ENCODE measurements at places on chromosomes 11 and 22.

- DNase-seq = no peak
Observed at GRCh38 chr22:49116486-49117120, 711.1 kb downstream of the BRD1 start.

DNA sequence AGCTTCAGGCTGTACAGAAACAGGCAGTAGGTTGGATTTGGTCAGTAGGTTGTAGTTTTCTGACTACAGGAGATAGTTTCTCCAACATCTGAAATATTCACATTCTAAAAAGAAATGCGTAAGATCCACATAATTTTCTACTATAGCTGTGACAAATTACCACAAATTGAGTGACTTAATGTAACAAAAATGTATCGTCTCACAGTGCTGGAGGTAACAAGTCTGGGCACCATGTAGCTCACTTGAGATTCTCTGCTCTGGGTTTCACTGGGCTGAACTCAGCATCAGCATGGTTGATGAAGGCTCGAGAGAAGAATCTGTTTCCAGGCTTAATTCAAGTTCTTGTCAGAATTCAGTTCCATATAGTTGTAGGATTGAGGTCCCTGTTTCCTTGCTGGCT is 350.9 kb upstream of the CCDC179 start:
- DNase-seq = no peak

DNA sequence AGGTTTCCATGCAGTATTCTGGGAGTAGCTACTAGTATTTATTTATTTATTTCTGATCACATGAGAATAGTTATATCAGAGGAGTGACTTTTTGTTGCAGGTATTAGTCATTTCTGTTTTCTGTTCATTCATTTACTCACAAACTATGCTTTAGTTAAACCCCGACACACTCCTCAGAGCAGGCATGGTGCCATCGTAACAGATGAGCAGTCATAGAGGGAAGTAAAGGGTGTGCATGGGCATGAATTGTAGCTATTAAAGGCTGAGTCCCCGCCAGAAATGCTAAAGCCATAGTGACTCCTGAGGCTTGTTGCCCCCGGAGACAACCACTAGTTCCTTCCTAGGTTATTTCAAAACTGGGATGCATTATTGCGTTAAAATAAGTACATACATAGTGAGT is 10.6 kb downstream of the JHY start:
- no peak for DNase-seq

GRCh38 chr11:32172041-32172847 is 81.4 kb downstream of the RCN1 start:
- no peak for DNase-seq

- no peak for DNase-seq
Observed at GRCh38 chr11:9461760-9462134, 935 bp downstream of the ZNF143 start.

- DNase-seq = no peak
Observed at GRCh38 chr11:75535071-75535470, 9.3 kb upstream of the GDPD5 start.

DNA sequence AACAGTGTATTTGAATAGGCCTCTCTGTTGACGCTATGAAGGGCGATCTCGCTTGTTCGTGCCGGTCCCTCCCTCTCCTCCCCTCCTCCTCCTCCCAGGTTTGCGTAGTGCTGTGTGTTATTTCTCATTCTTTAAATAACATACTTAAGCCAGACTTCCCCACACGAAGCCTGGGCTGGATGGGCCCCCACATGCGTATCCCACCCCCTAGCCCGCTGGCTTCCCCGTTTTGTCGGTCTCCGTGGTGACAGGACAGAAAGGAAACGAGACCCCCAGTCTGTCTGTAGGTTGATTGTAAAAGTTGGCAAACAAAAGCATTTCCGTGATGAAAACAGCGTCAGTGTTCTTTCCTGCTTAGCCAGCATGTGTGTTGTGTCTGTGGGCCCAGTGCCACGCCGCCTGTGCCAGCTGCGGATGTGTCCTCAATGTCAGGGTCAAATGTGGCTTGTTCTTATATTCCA is 27.3 kb downstream of the FAM118A start:
- no peak for DNase-seq

GRCh38 chr11:68940651-68941323 is 37.1 kb downstream of the IGHMBP2 start:
- DNase-seq = no peak

DNA sequence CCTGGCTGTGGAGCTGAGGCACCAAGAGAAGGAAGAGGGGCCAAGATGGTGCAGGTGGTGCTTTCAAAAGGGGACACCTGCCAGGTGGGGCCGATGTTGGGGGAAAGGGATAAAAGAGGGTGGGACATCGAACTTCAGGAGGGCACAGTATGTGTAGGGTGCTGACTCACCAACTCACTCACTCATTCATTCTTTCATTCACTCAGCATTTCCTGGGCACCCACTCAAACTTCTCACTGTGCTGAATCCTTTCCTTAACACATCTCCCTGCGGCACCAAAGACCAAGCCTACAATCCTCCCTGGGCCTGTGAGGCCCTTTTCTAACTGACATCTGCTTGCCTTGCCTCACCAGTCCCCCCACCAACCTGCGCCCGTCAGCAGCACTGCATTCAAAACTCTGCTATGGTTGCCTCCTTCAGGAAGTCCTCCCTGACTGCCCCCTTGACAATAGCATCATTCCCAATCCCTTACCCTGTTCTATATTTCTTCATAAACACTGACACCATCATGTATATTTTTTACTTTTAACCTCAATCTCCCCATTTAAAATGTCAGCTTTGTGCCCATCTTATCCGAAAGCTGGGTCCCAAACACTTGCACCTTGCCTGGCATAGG is 246.6 kb downstream of the MN1 start:
- DNase-seq = no peak

DNA sequence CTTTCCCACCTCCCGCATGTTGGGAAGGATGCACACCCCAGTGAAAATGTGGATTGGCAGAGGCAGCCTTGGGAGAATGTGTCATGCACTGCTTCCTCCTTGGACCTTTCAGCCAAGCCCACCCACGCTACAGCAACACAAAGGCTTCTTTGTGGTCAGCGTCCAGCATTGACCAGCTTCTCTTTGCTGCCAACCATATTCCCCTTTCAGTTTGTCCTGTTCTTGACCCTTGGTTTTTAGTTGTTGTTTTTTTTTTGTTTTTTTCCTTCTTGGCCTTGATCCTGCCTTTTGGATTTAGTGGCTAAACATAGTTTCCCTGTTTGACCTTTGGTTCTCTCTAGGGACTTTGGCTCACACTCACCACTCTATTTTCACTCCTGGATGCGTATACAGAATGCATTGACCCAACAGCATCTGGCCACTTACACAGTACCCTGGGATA is 573.6 kb downstream of the INSC start:
- DNase-seq = peak; percentile 44

GRCh38 chr11:121590772-121591404 is 138.1 kb upstream of the SORL1-AS1 start:
- DNase-seq = no peak

- DNase-seq = no peak
Observed at GRCh38 chr11:126800009-126800408, 200.6 kb downstream of the KIRREL3 start.
